Activated CD4-positive, alpha-beta T cell treated with anti-CD3 and anti-CD28 coated beads, Interleukin-2, Interleukin-6, amounts not matched to agents 100 ng/mL and 50 ng/mL, durations not matched to agents 16 hours and 8 hours (primary cell): ENCODE measurements at places on chromosomes 4 and X.

- DNase-seq, result no peak
Observed at GRCh38 chr4:54930226-54930625, 195.2 kb downstream of the KDR start.

DNA sequence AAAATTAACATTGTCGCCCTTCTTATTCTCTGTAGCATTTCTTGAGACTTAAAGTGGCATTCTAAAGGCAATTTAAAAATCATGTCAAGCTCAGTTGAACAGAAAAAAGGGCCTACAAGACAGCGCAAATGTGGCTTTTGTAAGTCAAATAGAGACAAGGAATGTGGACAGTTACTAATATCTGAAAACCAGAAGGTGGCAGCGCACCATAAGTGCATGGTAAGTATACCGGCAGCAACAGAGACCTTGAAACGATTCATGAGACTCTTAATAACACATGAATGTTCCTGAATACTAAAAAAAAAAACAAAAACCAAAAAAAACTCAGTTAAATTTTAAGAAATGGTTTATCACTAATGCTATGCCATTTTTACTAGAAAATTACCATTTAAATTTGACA lies 82.4 kb upstream of the HPRT1 start:
- peak; percentile 66 for DNase-seq

DNA sequence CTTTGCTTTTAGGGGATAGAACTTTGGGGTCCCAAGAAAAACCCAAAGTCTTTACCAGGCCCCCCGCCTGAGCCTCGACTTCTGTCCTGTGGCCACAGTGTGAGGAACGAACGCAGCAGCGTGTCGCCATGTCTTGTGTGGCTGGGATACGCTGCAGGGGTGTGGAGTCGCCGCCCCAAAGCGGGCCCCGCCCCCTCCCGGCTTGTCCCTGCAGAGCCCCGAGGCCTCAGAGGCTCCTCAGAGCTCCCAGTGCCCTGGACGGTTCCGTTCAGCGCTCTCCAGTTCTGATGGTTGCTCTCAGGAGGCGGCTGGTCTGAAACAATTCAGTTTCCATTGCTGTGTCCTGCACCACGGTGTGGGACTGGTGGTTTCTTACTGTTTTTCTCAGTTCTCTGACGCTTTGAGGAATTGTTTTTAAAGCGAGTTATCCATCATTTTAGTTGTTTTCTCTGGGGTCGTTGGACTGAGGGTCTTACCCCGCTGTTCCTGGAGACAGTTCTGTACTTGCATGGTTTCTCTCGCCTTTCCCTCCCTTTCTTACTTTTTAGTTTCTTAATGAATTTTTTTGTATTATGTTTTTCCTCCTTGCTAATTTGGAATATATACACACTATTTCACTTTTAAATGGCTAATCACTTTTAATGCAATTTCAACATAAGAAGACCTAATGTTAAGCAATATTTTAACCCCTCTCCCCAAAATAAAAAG lies 1.6 kb upstream of the IDUA start:
- peak; percentile 68 for DNase-seq

GRCh38 chr4:108965016-108965415 lies 202.2 kb upstream of the ETNPPL start:
- DNase-seq, result no peak

GRCh38 chr4:183321079-183321478 lies 1.0 kb upstream of the CLDN22 start:
- DNase-seq, result no peak

GRCh38 chr4:107473126-107473525 lies 246.9 kb downstream of the PAPSS1 start:
- no peak for DNase-seq

- DNase-seq, result no peak
Observed at GRCh38 chr4:149183638-149184037, 632.0 kb downstream of the IQCM start.
